ENCODE measurements at places on chromosomes 3 and 15.

GRCh38 chr3:41710646-41711388 is 251.1 kb downstream of the ULK4 start:
- no peak for DNase-seq

GRCh38 chr3:5572168-5572567 is 384.7 kb downstream of the EDEM1 start:
- no peak for DNase-seq

DNA sequence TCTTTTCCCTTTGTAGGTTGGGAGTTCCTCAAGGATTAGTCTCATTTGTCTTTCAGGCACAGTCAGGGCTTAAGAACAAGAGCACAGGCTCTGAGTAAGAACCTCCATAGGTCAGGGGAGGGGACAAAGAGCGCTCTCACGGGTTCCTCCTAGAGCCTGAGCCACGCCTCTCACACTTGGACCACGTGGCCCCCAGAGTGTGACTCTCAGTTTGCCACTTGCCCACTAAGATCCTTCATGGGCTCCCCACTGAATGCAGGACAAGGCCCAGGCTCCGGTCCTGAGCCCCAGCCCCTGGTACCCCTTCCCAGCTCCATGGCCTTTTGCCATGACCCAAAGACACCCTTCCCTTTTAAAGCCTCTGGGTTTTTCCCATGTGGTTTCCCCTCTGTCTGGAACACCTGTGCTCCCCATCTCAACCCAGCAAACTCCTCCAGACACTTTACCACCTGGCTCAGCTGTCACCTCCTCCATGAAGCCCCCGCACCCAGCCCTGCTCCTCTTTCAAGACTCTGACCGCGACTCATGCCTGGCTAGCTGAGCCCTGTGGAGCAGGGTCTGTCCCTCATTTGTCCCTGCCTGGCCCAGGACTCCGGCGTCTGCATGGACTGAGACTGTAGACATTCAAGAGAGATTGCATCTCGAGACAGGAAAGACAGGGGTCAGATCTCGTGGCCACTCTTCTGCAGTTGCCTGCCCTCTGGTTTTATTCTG is 32.7 kb downstream of the IQSEC1 start:
- DNase-seq, result peak; percentile 8

DNA sequence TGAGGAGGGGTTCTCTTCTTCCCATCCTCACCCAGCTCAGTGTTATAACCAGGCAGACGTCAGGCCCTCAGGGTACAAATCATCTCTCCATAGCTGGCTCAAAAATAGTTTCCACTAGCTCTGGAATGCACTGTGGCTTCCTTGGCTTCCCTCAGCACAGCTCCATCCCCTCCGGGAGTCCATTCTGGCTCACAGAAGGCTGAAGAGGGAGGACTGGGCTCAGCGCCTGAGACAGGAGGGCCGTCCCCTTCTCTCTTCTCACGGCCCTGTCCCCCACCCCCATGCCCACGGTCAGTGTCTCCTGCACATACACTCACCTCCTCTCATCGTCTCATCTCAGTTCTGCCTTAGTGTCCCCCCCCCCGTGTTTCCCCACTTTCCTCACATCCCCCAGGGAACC is 50.1 kb downstream of the UMPS start:
- no peak for DNase-seq

DNA sequence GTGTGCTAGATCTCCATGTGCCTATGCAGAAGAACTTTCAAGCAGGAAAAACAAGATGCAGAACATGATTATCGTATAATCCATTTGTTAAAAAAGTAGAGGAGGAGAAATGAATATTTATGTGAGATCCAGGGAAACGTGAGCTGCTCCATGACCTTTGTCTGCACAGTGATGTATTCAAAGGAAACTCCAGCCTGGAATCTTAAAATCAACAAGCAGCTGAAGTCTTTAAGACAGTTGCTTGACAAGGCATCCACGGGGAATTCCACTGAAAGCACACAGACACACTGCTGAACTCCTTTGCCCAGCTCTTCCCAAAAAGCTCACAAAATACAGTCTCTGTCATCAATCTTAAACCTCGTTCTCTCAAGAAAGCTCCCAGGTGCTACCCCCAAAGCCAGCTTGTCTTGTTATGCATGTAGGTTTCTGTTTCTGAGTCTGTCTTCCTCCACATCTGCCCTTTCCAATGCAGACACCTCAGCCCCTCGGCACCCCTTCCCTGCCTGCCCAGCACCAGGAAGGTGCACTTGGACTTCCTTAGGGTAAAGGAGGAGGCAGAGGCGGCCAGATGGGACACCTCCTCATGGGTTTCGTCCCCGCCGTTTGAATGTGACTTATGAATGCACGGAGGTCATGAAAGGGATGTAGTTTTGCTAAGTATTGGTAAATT is 28.7 kb downstream of the LRRK1 start:
- DNase-seq, result no peak

GRCh38 chr3:87949879-87950208 is 109.0 kb downstream of the CGGBP1 start:
- no peak for DNase-seq

DNA sequence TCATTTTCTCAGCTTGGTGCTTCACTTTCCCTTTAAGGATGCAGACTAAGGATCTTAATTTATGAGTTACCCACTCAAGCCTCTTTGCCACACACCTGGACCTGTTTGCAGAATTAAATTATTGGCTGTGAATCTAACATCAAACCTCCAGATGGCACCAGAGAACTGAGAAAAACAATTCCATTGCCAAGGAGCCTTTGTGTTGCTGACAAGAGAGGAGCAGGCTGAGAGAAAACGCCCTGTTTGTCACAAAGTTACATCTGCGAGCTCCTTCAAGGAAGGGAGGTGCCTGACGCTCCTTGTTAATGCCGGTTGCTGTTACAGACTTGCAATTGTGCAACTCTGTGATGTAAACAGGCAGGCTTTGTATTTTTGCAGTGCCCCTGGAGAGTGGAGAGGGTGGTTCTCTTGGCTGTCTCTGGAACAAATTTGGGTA is 36.3 kb upstream of the TMC3 start:
- DNase-seq, result no peak

DNA sequence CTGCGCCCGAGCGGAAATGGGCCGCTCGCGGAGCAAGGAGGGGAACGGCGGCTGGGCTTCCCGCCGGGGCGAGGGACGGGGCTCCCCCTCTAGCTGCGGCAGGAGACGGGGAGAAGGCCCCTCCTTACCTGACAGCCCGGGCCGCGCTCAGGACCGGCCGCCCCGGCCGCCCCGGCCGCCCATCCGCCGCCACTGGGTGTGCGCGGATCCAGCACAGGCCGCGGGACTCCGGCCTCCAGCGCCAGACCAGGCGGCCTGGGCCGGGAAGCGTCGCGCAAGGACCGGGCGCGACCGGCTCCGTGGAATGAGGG is 296 bp downstream of the TPRA1 start:
- peak; percentile 25 for DNase-seq

GRCh38 chr3:120749843-120750242 is 7.3 kb downstream of the GTF2E1 start:
- DNase-seq, result no peak

DNA sequence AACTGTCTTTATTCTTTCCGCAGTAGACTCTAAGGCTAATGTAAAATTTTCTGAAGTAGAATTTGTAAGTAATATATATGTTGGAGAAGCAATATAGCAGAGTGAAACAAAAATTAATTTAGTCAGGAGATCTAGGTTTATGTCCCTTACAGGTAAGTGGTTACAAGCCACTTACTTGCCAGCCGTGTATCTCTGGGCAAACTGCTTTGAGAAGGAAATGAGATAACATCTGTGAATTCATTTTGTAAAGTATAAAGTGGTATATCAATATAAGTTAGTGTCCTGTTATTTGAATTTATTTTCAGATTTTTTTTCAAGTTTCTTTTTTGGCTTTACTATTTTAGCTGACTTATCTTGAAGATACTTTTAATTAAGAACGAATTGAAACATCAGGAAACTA is 5.5 kb downstream of the DAZL start:
- no peak for DNase-seq

- DNase-seq, result no peak
Measured at GRCh38 chr3:16444344-16444743, 69.2 kb downstream of the RFTN1 start.

GRCh38 chr15:100340721-100341238 is 995 bp downstream of the ADAMTS17 start:
- no peak for DNase-seq
